Fibroblast of lung (primary cell): ENCODE measurements at places on chromosomes 16 and 17. TPM values are rescaled to one million over a fixed set of nuclear protein-coding genes. Genes with fewer than 3 reads are reported as not detected.

- DNase-seq, result peak; percentile 24
Observed at GRCh38 chr17:50487213-50488096, 8.8 kb downstream of the RSAD1 start.

DNA sequence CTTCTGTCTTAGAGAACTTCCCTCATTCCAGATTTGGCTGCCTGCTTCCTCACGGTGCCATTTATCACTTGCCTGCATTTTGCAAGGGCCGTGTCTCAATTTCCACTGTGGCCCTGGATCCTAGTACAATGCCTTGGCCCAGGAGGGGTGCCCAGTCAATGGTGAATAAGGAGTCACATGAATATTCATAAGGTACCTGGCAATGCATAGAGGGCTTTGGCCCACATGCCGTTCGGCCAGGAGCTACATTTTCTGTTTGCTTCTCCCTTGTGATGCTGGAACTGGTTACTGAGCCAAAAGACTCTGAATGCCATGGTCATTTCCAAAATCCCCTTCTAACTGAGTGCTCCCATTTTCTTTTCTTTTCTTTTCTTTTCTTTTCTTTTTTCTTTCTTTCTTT is 4.8 kb upstream of the PIRT start:
- no peak for DNase-seq

DNA sequence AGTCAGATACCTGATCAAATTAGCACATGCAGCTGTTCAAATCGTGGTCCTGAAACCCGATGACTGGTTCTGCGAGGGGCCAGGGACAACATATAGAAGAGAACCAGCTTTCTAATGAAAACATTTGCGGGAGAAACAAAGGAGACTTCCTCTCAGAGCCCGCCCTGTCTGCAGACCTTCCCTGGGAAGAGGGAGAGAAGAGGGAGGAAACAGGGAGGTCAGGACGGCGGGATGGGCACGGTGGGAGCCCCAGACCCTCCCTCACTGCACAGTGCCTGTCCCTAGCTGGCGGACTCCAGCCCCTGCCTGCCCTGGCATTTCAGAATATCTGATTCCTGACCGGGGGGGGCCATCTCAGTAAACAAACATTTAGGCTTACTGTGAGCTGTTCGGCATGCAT is 317.3 kb downstream of the FOXL1 start:
- DNase-seq, result no peak

- DNase-seq, result peak; percentile 4
Observed at GRCh38 chr16:50547340-50548124, 664 bp upstream of the NKD1 start.

DNA sequence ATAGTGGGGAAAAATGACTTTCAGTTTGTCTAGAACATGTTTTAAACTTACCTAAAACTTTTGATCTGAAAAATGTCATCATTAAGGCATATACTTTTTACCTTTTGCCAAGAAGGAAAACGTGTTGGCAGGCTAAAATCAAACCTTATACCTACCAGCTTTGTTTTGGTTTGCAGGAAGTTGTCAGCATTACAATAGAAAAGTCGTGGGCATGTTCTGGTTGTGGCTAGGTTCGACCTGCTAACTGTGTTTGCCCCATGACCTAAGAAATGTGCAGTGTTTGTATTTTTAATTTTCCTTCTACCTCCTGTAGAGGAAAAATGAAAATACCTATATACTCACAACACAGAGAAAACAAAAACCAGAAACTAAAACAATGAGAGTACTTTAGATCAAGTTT is 13.0 kb downstream of the SKAP1 start:
- DNase-seq, result no peak

Gene MMP28
- 2.8 and 4.6 TPM in 2 replicates for total RNA-seq

Gene TBC1D26
- total RNA-seq, result 0.17 TPM in 1 of 2 replicates, not detected in the other
